Effector CD8-positive, alpha-beta T cell (primary cell): ENCODE measurements at places on chromosomes 2 and 18.

- no peak for DNase-seq
These were observed 243.6 kb downstream of the NEDD4L start for GRCh38 chr18:58287353-58288274.

- no peak for DNase-seq
These were observed 43.3 kb downstream of the WDFY1 start for GRCh38 chr2:223901854-223902253.

- DNase-seq = no peak
These were observed 62.6 kb upstream of the PSMD14 start for GRCh38 chr2:161245671-161246070.

DNA sequence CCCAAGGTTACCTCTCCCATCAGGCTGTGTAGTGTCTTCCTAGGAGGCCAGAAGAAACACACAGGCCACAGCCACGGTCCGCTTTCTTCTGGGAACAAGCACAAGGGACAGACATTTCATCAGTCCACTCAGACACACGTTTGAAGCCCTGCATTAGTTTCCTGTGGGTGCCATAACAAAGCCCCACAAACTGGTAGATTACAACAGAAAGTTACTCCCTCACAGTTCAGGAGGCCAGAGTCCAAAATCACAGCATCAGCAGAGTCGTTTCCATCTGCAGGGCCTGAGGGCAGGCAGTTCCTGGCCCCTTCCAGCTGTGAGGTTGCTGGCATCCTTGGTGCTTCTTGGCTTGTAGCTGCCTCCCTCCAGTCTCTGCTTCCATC, 8.8 kb upstream of the PRLH start:
- no peak for DNase-seq
